ENCODE measurements at places on chromosomes 7 and 10.

GRCh38 chr10:5976512-5977470 lies 552 bp downstream of the IL15RA start:
- no peak for DNase-seq

- DNase-seq = no peak
Measured at GRCh38 chr10:66737241-66737640, 188.6 kb upstream of the LRRTM3 start.

DNA sequence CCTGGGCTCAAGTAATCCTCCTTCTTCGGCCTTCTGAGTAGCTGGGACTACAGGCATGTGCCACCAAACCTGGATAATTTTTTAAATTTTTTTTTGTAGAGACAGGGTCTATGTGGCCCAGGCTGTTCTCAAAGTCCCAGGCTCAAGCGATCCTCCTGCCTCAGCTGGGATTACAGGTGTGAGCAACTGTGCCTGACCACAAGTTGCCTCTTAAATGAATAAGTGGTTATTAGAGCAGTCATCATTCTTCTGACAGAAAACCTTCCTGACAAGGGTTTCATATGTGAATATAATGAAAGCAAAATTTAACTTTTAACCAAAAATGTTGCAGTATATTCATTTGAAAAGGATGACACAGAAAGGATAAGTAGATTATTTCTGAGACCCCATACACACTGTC lies 532.5 kb downstream of the GRM8 start:
- DNase-seq = no peak

- DNase-seq = no peak
Measured at GRCh38 chr10:5092375-5092774, 1.8 kb upstream of the AKR1C3 start.

GRCh38 chr7:127928852-127929251 lies 102.4 kb downstream of the LRRC4 start:
- DNase-seq = no peak

GRCh38 chr7:33809228-33809627 lies 96.1 kb upstream of the BMPER start:
- no peak for DNase-seq

GRCh38 chr7:49894543-49894942 lies 121.1 kb downstream of the VWC2 start:
- DNase-seq = no peak

DNA sequence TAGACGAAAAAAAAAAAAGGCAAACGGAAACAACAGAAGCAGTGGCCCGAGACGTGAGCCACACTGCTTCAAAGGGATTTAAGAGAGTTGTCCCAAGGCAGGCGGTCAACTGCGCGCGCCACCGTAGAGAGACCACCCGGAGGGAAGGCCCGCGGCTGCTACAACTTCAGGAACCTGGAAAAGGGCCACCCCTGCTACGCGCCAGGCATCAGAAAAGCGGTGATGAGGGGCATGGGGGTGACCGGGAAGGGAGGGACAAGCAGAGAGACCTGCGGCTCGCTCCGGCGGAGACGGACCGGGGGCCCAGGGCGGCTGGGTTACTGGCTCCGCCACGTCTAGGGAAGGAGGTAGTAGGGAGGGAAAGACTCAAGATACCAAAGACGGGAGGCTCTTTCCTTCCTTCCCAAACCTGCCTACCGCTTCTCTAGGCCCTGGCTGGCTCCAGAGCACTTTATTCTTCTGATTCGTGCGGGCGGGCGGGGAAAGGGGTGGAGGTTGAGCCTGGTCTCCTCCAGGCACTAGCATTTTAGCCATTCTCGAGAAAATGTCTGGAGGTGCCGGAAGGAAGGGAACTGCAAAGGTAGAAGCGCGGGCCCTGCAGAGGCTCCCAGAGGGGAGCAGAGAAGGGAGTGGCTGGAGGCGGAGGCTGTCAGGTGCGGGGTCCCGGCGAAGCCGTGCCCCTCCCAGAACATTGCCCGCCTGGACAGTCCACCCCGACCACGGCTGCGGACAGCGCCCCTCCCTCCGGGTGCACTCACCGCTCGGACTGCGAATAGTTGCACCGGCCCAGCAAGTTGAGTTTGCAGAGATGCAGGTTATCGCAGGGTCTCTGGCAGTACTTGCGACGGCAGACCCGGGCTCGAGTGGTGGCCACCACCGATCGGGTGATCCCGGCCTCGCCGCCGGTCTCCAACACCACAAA lies 993 bp downstream of the ZC3HAV1 start:
- no peak for DNase-seq

DNA sequence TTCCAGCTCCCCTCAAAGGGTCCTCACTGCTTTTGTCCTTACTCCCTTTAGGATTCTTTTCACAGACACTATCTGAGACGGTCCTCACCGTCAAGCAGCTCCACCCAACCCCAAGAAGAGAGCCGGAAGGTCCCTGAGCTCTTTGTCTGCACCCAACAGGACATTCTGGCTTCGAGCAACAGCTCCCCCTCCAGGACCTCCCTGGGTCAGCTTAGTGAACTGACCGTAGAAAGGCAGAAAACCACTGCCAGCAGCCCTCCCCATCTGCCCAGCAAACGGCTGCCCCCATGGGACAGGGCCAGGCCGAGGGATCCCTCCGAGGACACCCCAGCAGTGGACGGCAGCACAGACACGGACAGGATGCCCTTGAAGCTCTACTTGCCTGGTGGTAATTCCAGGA lies 19.9 kb downstream of the MINDY4 start:
- DNase-seq = no peak

- no peak for DNase-seq
Measured at GRCh38 chr7:2893411-2893861, 49.3 kb upstream of the GNA12 start.

- no peak for DNase-seq
Measured at GRCh38 chr10:132001238-132001972, 19.7 kb upstream of the BNIP3 start.

- DNase-seq = no peak
Measured at GRCh38 chr7:16509829-16510228, 16.8 kb upstream of the LRRC72 start.

DNA sequence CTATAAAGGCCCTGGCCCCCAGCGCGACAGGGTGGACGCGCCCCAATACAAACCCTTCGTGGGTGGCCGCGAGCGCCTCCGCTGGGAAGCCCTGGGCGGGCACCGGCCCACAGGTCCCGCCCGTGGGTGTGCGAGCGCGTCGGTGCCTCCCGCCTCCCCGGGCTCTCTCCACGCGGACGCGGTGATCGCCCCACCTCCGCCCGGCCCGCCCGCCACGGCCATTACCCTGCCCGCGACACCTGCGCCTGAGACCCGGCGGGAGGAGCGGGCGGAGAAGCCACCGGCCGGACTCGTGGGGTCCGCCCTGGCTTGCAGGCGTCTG lies 81.2 kb downstream of the PAX2 start:
- no peak for DNase-seq

DNA sequence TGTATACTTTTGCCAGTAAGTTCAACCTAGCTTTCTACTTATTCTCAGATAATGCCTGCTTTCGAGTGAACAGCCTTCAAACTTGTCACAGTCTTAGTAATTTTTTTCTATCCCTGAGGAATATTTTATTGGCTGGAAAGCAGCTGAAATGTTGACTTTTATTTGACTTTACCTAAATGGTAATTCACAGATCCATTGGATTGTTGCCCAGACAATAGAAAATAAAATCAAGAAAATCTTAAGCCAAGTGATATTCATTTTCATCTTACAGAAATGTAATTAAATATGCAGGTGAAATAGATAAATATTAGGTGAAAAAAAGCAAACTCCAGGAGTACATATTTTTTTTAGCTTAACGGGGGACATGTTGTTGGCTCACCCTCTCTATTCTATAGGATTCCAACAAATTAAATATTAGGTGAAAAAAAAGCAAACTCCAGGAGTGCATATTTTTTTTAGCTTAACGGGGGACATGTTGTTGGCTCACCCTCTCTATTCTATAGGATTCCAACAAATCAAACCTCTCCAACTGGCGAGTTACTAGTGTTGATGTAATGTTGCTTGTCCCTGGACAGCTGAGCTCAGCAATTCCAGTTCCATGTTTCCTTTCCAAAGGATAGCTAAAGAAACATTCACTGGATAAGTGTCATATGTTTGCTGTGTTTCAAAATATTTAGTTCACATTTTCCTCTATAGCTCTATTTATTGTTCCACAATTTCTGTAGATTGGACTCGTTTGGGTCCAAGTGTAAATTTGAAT lies 4.2 kb downstream of the TMEM26 start:
- DNase-seq = no peak

DNA sequence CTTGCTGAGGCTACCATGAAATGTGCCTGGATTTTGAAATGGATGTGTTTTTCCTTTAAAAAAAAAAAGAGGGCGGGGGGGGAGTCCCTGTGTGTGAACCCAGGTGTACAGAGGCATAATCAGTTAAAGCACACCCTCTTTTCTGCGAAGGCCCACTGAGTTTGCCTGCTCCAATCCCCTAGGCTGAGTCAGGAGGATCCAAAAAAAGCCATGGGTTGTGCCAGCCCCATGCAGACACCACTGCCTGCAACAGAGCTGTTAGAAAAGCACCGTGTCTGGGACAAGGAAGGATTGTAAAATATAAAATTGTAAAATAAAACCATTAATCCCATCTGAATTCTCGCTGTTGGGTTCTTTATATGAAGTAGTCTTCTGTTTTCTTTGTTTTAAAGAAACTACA lies 217.9 kb downstream of the ADAM12 start:
- DNase-seq = no peak

DNA sequence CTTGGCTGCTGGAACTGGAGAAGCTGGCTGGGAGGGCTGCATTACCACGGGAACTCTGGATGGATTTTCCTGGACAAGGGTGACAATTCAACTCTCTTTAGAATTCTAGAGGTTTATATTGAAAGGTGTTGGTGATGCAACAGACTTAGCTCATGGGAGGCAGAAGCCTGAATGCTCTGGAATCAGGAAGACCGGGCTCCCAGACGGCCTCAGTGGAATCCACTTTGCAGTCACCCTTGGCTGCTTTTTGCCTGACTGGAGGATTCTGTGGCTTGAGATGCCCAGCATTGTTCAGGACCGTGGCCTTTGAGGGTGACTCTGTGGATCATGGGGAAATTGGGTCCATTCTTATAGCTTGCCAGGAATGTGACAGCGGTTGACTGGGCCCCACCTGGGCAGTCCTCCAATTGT lies 32.3 kb downstream of the PYROXD2 start:
- DNase-seq = no peak

- DNase-seq = no peak
Measured at GRCh38 chr7:76354516-76354915, 4.3 kb downstream of the YWHAG start.

- DNase-seq = no peak
Measured at GRCh38 chr7:105198223-105198622, 184.2 kb downstream of the KMT2E start.

GRCh38 chr7:105136221-105136620 lies 122.2 kb downstream of the KMT2E start:
- DNase-seq = no peak

- DNase-seq = no peak
Measured at GRCh38 chr7:25754333-25754732, 397.7 kb upstream of the NFE2L3 start.

DNA sequence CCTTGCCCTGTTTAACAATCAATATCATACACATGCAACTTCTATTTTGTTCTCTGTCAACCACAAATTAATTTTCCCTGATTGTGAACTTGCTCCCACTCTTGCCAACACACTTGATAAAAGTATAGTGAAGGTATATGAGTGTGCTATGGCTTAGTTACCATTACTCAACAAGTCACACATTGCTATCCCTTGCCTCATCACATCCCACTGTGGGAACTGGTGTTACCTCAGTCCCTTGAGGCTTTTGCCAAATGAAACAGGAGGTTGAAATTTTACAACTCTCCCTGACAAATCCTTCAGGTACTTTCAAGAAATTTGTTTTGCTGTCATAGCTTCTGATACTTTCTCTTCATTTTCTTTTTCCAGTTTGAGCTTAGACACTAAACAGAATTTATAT lies 472.5 kb upstream of the SEMA3D start:
- DNase-seq = no peak

DNA sequence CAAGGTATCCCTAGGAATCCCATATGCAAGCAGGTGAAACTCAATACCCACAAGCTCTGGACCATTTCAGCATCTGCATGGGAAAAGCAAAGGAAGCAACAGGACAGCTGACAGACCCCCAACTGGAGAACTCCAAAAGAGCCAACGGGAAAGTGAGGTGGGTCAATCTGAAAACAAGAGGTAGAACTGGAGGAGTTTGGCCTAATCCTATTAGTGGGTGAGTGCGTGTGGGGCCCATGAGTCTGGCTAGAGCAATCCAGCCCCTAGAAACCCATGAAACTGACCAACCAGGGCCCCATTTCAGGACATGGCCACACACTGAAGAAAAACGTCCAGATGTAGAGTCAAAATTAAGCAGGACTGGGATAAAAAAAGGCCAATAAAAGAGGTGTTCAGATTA lies 26.6 kb upstream of the WNT8B start:
- no peak for DNase-seq
